ENCODE measurements at places on chromosomes 12 and 14. TPM values are rescaled to one million over a fixed set of nuclear protein-coding genes. Genes with fewer than 3 reads are reported as not detected.

The RASSF9 gene
- total RNA-seq = not detected

The CNTN1 gene
- not detected for total RNA-seq

The RAP1B gene
- 199 TPM for total RNA-seq

The IAPP gene
- not detected for total RNA-seq

The STAC3 gene
- 9.1 TPM for total RNA-seq

The DPY19L2 gene
- 0.61 TPM for total RNA-seq

The CLEC9A gene
- total RNA-seq = not detected

The HVCN1 gene
- 15.7 TPM for total RNA-seq

The SERPINA12 gene
- not detected for total RNA-seq

The ENDOU gene
- not detected for total RNA-seq

The LRRC10 gene
- total RNA-seq = not detected

The SIX6 gene
- total RNA-seq = not detected

The ATL1 gene
- 1.8 TPM for total RNA-seq

The RNASE2 gene
- total RNA-seq = not detected

The BTBD6 gene
- total RNA-seq = 41.8 TPM

The KRT6C gene
- total RNA-seq = not detected

The DHH gene
- 0.09 TPM for total RNA-seq

The GZMH gene
- 2.0 TPM for total RNA-seq

The KCNH3 gene
- total RNA-seq = 1.2 TPM

The SERPINA10 gene
- not detected for total RNA-seq

The BATF gene
- 56.0 TPM for total RNA-seq
